NCI-H1436 treated with DMSO at 0.1 percent for 48 hours (cell line): ENCODE measurements at places on chromosomes 5 and 9.

- DNase-seq: no peak
These were observed 20.7 kb upstream of the ROPN1L start for GRCh38 chr5:10420932-10421331.

GRCh38 chr9:107214915-107215314, 68.2 kb upstream of the RAD23B start:
- DNase-seq: no peak

GRCh38 chr5:140553657-140554056, 3.6 kb downstream of the SRA1 start:
- no peak for DNase-seq

DNA sequence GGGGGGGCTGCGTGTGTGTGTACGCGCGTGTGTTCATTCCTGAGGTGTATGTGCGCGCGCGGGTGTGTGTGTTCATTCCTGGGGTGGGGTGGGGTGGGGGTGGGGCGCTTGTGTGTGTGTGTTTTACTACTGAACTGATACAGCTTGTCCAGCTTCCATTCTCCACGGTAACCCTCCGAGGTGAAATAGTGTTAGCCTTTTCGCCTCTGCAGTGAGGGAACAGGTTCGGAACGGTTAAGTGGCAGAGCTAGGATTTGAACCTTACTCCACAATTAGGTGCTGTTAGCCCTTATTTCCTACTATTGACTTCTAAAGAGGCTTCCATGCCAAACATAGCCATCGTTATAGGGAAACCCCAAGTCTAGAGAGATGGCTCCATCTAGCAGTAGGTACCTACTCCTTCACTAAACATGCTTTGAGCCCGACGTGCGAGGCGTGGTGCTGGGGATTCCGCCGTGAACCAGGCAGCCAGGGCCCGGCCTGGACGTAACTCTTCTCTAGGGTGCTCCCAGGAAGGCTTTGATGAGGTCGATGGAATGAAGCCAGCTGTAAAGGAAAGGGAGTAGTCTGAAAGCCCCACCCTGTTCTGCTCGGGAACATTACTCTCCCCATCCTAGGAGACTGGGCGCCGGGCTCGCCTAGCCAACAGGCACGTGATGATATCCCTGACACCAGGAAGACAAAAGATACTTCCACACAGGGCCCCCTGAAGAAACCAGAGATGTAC, 782 bp upstream of the SKP1 start:
- DNase-seq: no peak

DNA sequence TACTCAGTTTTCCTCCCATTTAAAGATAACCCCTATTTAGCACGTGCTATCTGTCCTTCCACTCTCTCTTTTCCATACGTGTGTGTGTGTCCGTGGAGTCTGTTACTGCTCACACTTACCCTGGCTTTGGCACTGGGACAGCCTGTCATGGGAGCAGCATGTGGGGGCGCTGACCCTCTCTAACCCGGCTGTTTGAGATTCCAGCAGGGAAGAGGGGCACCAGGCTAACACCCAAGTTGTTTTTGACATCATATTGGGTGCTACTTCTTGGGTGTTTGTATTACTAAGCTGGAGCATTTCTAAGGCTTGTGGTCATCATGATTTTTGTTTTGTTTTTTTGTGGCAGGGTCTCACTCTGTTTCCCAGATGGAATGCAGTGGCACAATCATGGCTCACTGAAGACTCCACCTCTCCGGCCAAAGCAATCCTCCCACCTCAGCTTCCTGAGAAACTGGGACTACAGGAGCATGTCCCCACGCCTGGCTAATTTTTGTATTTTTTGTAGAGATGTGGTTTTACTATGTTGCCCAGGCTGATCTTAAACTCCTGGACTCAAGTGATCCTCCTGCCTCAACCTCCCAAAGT, 56.9 kb upstream of the SIMC1 start:
- no peak for DNase-seq

DNA sequence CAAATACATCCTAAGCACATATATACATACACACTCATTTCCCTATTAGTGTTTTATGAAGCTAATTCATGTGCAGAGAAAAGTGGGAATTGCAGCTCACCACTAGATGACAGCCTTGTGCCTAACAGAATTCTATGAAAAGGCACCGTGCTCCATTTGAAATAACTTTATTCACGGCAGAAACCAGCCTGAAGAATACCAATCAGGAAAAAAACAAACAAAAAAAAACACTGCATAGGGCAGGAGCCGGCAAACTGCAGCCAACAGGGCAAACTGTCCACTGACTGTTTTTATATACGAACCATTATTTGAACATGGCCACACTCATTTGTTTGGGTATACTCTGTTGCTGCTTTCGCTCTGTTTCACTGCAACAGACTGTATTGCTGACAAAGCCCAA, 33.6 kb downstream of the ERMP1 start:
- no peak for DNase-seq

DNA sequence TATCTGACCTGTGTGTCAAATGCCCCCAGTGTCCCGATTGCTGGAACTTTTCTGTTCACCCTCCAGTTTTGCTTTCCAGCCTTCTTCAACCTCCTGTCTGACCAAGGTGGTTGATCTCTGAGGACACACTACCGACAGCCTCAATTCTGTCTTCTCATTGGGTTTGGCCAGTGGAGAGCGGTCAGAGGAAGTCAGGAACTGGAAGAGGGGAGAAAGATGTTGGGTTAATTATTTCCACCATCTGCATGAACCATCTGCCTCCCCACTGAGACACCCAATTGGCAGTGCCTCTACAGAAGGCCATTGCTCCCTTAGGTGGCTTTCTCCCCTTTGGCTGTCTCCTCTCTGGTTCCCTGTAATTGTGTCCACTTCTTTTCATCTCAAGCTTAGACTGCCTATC, 154.3 kb upstream of the RAI14 start:
- DNase-seq: no peak

DNA sequence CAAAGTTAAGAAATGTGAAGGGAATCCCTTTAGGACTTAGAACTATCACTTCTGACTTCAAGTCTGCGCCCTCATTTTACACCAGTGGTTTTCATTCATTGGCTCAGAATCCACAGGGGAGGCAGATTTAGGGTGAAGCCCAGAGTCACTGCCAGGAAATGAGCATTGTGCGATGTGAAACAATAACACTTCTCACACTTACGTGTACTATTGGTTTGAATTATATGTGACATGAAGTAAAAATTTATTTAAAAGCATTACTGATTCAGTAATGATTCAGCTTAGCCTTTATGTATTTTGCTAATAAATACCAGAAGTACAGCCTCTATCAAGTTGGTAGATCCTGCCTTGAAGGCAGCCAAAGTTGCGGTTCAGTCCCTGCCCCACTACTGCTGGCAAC, 98.6 kb downstream of the PAM start:
- DNase-seq: no peak

- no peak for DNase-seq
These were observed 174.0 kb upstream of the IL12B start for GRCh38 chr5:159504106-159504856.

DNA sequence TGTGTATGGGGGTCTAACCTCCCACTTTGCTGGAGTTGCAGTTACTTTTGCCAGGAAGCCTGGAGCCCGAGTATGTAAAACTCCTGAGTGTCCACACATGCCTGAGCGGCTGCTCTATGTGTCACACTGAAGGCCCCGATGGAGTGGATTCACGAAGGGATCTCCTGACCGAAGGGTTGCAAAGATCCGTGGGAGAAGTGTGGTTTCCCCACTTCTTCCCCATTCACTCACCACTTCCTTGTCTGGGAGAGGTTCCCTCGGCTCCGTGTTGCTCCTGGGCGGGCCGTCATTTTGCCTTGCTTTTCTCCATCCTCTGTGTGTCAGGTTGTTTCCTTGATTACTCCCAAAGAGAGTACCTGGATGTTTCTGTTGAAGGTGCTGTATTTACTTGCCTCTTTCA, 16.2 kb upstream of the IL3 start:
- DNase-seq: no peak

DNA sequence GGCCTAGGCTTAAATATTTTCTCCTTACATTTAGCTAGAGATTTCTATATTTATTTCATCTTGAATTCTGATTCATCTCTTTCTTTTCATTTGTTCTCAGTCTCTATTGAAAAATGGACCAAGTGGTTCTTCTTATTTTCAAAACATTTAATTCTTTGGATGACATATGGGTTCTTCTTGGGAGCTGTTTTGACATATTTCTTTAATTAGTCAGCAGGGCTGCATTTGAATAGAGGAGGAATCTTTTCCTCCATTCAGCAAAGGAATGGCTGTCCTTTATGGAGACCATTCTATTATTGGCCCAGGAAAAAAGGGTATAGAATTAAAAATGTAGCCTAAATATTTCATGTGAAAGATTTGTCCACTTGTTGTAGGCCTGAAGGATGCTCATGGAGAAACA, 109.9 kb downstream of the RPS23 start:
- no peak for DNase-seq

- DNase-seq: no peak
These were observed 1228.0 kb upstream of the C9orf72 start for GRCh38 chr9:28801144-28801799.

DNA sequence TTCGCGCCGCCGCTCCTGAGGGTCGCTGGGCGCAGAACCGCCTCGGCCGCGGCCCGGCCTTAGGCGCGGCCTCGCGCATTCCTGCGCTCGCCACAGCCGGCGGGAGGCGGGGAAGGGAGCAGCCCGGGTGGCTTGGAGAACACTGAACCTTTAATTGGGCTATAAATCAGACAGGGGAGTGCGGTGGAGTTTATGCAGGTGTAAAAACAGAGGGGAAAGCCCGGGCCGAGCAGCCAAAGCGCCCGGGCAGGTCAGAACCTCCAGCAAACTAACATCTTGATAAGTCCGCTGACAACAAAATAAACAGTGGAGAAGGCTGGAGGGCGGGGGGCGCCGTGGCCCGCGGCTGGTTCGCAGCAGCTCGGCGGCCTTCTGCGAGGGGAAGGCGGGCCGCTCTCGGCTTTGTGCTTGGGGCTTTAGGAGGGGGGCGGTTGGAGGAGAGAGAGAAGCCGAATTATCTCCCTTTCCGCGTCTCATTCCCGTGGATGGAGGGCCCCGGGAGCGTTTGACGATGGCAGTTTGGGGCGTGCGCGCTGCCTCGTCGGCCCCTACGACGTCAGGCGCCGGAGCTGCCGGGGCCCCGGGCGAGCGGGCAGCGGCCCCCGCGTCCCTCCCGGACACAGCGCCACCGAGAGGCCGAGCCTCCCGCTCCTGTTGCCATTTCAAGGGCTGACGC, 11.3 kb downstream of the FOXD1 start:
- DNase-seq: no peak

DNA sequence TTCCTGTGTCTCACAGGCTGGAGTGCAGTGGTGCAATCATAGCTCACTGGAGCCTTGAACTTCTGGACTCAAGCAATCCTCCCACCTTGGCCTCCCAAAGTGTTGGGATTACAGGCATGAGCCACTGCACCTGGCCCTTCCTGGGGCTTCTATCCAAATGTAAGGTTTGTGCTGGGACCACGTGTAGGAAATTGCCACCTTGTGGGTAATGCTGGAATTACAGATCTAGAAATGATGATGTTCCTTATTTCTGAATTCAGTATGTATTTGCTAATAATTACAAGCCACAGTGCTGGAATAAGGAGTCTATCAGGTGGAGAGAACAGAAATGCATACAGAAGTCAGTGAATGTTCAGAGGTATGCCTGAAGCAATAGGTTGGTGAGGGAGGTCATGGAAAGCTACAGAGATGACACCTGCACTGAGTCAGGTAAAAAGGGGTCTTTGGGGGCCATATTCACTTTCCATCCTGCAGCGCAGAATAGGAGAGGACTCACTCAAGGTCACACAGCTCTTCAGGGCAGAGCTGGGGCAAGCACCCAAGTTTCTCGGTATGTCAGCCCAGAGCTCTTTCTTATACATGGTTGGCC, 8.8 kb upstream of the IGFBPL1 start:
- no peak for DNase-seq
